ENCODE measurements at places on chromosomes 1 and 21.

DNA sequence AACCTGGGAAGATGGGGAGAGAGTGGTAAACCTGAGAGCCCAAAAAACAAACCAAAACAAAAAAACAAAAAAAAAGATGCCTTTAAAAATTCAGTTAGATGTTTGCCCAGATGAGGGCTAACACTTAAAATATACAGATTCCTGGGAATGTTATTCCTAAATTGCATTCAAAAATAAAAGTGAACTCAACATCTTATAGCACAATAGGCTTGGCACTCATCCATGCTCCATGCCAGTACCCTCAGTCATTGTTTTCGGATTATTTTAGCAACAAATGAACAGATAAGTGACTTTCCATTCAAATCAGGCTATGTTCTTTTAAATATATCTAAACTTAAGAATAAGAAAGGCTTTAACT lies 3.7 kb downstream of the ATP1A1 start:
- peak overlapping the region; percentile 64 for H3K27ac ChIP-seq
- H3K36me3 ChIP-seq: no peaks in the 10 kb centered on the region
- no peak for DNase-seq
- H3K4me3 ChIP-seq: no peak overlapping the region

- H3K27ac ChIP-seq: no peak overlapping the region
- H3K4me3 ChIP-seq: no peak overlapping the region
- H3K4me1 ChIP-seq: 0 out of 2 replicates have a peak, but pooled peaks cover 3% of the 10 kb centered on the region
- H3K27me3 ChIP-seq: no peaks in the 10 kb centered on the region
- no peaks in the 10 kb centered on the region for H3K36me3 ChIP-seq
Observed at GRCh38 chr1:204222006-204222763, 8.4 kb upstream of the GOLT1A start.

DNA sequence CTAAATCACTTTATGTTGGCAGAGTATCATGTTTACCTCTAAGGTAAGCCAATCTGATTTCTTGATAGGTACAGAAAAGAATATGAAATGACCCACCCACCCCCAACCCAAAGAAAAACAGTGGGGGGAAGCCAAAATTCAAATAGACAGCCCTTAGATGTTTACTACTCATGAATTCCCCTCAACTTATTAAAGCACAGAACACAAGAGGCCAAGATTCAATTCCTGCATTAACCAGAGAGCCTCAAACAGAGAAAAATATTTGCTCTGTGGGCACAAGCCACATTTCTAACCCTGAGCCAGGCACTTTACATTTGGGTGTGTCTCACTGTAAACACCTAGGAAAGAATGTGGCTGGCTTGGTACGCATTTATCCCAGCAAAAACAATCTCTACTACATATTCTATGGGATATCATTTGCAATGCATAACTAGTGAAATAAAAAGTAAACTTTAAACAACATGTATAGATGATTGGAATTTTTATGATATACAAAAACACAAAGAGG lies 84.3 kb downstream of the PTPN14 start:
- no peak overlapping the region for H3K4me3 ChIP-seq
- H3K27me3 ChIP-seq: no peaks in the 10 kb centered on the region
- peaks cover 38% of the 10 kb centered on the region for H3K4me1 ChIP-seq
- DNase-seq: no peak
- peak overlapping the region; percentile 77 for H3K27ac ChIP-seq

DNA sequence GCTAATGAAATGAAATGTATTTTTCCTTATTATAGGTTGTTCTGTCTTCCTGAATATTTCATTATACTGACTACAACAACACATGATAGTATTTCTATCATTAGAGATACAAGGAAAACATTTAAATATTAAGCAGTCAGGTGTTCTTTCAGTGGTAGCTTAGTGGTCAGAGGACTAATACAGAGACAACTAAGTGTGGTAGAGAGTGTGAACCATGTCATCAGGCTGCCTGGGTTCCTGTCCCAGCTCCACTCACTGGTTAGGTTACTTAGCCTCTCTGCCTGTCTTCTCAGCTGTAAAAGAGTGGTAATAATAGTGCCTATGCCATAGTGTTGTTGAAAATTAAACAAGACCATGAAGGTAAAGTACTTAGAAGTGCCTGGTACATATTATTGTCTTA lies 3.9 kb downstream of the UAP1 start:
- no peaks in the 10 kb centered on the region for H3K27me3 ChIP-seq
- peaks cover 10% of the 10 kb centered on the region for H3K4me1 ChIP-seq
- no peaks in the 10 kb centered on the region for H3K36me3 ChIP-seq
- H3K27ac ChIP-seq: no peak overlapping the region
- no peak overlapping the region for H3K4me3 ChIP-seq

- peaks cover 12% of the 10 kb centered on the region for H3K4me1 ChIP-seq
- H3K27ac ChIP-seq: no peak overlapping the region
- no peaks in the 10 kb centered on the region for H3K27me3 ChIP-seq
- no peak for DNase-seq
- no peak overlapping the region for H3K4me3 ChIP-seq
Observed at GRCh38 chr21:38140207-38140903, 116.4 kb upstream of the KCNJ15 start.

- H3K27ac ChIP-seq: no peak overlapping the region
- no peak for DNase-seq
- H3K36me3 ChIP-seq: no peaks in the 10 kb centered on the region
- no peaks in the 10 kb centered on the region for H3K4me1 ChIP-seq
- no peak overlapping the region for H3K4me3 ChIP-seq
- no peaks in the 10 kb centered on the region for H3K27me3 ChIP-seq
Observed at GRCh38 chr1:169321539-169321938, 46.1 kb downstream of the NME7 start.

DNA sequence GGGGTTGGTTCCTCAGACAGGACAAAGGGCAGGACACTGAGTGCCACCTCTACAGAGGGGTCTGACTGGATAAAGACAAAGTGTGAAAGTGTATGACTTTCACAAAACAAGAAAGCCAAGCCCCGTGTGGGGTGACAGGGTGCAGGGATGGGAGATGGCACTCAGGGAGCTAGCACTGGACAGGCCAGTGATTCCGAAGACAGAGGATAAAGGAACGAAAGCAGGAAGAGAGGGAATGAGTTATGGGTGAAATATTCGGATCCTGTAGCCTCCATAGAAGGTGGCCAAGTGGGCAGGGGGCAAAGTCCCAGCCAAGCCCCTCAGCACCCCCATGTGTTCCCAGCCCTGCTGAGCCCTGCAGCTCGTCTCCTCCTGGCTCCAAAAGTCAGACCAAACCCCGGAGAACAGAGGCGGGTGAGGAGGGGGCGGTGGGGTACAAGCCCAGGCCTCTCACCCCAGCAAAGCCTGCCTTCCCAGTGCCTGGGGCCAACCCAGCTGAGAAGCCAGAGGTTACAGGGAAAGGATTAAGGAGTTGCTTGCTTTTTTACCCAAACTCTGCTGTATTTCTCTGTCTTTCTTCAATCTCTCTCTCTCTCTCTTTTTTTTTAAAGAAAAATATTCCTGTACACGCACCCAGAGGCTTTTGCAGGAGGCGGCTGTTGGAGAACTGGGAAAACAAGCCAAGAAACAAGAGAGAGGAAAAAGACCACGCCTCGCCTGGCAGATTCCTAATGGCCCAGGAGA lies 14.0 kb upstream of the WASF2 start:
- no peaks in the 10 kb centered on the region for H3K27me3 ChIP-seq
- peaks cover 18% of the 10 kb centered on the region for H3K4me1 ChIP-seq
- peak overlapping the region; percentile 56 for H3K27ac ChIP-seq
- no peak for DNase-seq
- no peaks in the 10 kb centered on the region for H3K36me3 ChIP-seq
- H3K4me3 ChIP-seq: no peak overlapping the region

DNA sequence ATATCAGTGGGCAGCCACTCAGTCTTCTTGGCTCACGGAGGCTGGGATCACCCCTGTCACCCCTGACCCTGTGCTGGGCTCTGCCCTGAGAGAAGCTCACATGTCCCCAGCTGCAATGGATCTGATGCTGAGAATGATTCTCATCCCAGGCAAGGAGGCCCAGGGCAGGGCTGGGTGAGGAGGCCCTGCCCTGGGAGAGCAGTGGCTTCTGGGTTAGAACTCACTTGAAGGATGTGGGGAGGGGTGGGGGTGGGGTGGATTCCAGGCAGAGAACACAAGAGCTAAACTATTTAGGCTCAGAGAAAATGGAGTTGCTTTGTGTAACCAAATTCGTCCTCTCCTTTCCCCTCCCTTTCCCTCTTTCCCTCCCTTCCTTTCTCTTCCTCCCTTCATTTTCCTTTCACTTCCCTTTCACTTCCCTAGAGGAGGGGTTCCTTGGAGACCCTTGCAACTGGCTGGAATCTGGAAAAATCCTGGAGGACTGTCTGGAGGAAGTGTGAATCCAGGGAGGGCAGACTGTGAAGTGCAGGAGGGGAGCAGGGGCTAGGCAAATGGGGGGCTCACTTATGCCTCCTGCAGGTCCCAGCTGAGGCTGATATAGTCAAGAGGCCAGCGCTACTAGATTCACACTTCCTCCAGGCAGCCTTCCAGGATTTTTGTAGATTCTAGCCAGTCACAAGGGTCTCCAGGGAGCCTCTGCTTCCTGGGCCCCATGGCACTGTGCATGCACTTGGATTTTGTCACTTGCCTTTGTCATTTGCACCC lies 47.0 kb downstream of the IGSF21 start:
- H3K27me3 ChIP-seq: no peaks in the 10 kb centered on the region
- no peaks in the 10 kb centered on the region for H3K4me1 ChIP-seq
- no peak overlapping the region for H3K27ac ChIP-seq
- no peak for DNase-seq
- no peak overlapping the region for H3K4me3 ChIP-seq

DNA sequence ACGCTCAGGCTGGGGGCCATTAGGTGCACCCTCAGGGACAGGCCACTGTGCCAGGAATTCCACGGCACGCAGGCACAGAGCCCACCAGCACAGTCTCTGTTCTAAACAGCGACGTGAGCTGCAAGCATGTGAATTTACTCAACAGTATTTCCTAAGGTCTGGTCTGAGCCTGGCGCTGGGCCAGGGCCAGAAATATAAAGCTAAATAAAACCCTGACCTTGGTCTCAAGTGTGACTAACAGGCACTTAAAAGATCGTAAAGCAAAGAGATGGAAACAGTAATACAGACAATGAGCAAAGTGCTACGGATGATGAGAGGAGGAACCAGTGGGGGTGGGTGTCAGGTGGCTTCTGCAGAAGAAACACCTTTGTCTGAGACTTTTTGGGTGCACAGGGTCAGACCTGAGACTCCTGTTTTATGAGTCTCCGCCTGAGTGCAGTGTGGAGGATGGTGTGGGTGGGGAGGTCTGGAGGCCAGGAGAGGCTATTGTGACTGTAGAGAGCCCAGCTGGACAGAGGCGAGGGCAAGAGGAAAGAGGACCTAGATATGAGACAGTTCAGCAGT lies 53.4 kb upstream of the EDN2 start:
- no peak overlapping the region for H3K27ac ChIP-seq
- H3K36me3 ChIP-seq: no peaks in the 10 kb centered on the region
- H3K27me3 ChIP-seq: no peaks in the 10 kb centered on the region
- no peaks in the 10 kb centered on the region for H3K4me1 ChIP-seq

- H3K36me3 ChIP-seq: no peaks in the 10 kb centered on the region
- no peak for DNase-seq
- peak overlapping the region; percentile 73 for H3K27ac ChIP-seq
Observed at GRCh38 chr21:37848721-37849490, 67.4 kb downstream of the KCNJ6 start.

DNA sequence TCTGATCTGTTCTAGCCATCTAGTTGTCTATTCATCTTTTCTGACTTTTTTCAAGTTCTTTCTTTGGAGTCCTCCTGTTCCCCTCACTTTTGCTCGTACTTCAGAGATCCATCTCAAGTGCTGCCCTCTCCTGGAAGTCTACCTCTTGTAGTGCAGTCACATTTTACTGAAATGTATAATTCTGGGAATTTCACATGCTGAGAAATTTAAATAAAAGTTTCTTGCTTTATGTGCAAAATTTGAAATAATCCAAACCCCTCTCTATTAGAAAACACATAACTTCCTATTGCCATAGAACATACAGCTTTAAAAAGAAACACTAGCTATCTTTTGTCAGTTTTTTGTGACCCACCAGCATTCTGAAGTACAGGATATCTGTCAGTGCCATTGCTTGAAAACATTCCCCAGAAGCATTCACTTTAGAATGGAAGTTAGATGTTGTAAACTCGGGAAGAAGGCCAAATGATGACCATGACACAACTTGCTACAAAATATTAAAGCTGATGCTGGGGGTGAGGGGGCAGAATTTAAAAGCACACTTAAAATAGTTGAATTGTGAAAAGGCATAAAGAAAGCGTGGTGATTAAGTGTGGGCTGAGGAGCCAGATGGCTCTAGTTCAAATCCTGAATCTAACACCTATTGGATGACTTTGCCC lies 22.0 kb downstream of the RLF start:
- no peaks in the 10 kb centered on the region for H3K4me1 ChIP-seq
- no peaks in the 10 kb centered on the region for H3K36me3 ChIP-seq
- DNase-seq: peak; percentile 32
- H3K4me3 ChIP-seq: no peak overlapping the region
- H3K27me3 ChIP-seq: no peaks in the 10 kb centered on the region
- no peak overlapping the region for H3K27ac ChIP-seq

- DNase-seq: no peak
- H3K27ac ChIP-seq: no peak overlapping the region
- H3K36me3 ChIP-seq: no peaks in the 10 kb centered on the region
- no peaks in the 10 kb centered on the region for H3K4me1 ChIP-seq
- H3K27me3 ChIP-seq: no peaks in the 10 kb centered on the region
- H3K4me3 ChIP-seq: no peak overlapping the region
Observed at GRCh38 chr1:153389973-153390879, 647 bp downstream of the S100A8 start.

DNA sequence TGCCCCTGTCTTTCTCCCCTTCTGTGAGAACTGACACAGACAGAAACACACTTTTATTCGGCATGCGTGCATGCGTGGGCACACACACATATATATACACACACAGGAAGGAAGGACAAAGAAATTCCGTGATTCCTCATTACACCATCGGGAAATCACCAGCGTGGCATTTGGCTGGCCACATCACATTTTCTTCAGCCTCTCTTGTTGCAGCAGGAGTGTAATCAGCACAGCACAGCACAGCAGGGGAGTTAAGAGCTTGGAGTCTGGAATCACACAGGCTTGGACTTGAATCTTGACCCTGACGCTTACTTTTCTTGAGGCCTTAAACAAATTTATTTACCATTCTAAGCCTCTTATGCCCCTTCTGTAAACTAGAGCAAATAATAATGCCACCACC lies 45.3 kb upstream of the EPHA8 start:
- H3K36me3 ChIP-seq: peaks cover 2% of the 10 kb centered on the region
- H3K4me3 ChIP-seq: no peak overlapping the region
- no peaks in the 10 kb centered on the region for H3K27me3 ChIP-seq
- H3K4me1 ChIP-seq: no peaks in the 10 kb centered on the region
- no peak for DNase-seq

DNA sequence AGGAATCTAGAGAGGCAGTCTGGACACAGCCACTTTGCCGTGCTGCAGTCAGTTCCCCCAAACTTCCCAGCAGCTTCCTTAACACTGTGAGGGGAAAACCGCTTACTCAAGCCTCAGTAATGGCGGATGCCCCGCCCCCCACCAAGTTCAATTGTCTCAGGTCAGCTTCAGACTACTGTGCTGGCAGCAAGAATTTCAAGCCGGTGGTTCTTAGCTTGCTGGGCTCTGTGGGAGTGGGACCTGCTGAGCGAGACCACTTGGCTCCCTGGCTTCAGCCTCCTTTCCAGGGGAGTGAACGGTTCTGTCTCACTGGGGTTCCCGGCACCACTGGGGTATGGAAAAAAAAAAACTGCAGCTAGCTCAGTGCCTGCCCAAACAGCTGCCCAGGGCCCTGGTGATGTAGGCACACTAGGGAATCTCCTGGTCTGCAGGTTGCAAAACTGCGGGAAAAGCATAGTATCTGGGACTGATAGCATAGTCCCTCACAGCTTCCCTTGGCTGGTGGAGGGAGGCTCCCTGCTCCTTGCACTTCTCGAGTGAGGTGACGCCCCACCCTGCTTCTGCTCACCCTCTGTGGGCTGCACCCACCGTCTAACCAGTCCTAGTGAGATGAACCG lies 23.7 kb upstream of the HFM1 start:
- H3K27me3 ChIP-seq: no peaks in the 10 kb centered on the region
- no peak overlapping the region for H3K4me3 ChIP-seq
- no peaks in the 10 kb centered on the region for H3K4me1 ChIP-seq
- H3K36me3 ChIP-seq: no peaks in the 10 kb centered on the region
- no peak for DNase-seq
